ENCODE measurements at places on chromosomes 1 and 21.

GRCh38 chr1:182087304-182087703 is 25.8 kb upstream of the ZNF648 start:
- DNase-seq = no peak

DNA sequence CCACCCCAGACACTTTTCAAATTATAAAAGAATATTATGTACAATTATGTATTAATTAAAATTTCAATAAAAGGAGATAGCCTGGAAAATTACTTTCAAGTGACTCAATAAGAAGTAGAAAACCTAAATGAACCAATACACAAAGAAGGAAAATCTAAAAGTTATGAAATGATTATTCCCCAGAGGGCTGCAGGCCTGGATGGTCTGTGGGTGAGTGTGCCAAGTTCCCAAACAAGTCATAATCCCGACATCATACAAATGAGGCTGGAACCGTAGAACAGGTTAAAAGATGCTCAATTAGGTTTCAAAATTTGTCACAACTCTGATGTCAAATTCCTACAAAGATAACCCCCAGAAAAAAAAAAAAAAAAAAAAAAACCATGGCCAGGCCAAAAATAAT is 12.7 kb downstream of the SPATC1L start:
- no peak for DNase-seq

GRCh38 chr1:204344665-204345355 is 14.9 kb downstream of the PLEKHA6 start:
- no peak for DNase-seq

GRCh38 chr1:88783145-88783544 is 99.1 kb downstream of the PKN2 start:
- DNase-seq = no peak

GRCh38 chr1:119467219-119467618 is 39.8 kb upstream of the HSD3B1 start:
- DNase-seq = no peak

GRCh38 chr1:206112600-206113301 is 4.4 kb downstream of the AVPR1B start:
- DNase-seq = no peak

- no peak for DNase-seq
These were observed 30.8 kb downstream of the LTN1 start for GRCh38 chr21:28961927-28962326.

Data from foreskin melanocyte (primary cell).